ENCODE measurements at places on chromosomes 2 and 18. TPM values are rescaled to one million over a fixed set of nuclear protein-coding genes. Genes with fewer than 3 reads are reported as not detected.

DNA sequence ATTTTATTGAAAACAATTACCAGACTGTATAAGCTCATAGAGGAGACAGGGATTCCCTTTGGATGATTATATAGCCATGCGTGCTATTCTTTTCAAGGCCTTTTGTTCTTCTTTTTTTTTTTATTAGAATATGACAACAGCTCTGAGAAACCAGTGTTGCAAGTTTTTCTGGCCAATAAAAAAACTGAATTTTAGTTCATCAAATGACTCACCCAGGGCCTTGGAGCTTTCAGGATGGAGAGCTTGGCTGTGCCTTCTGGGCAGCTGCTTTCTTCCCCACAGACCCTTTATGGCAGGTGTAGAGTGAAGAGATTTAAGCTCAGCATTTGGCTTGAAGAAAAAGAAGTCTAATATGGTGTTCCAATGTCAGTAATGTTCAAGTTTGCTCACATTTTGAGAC is 497.9 kb upstream of the FANCL start:
- no peak for DNase-seq

Gene LOXHD1
- total RNA-seq, result under 0.01 TPM

Gene VSNL1
- total RNA-seq, result 0.32 TPM

GRCh38 chr2:219252900-219253752 is at the start of gene TUBA4B:
TUBA4B (plus strand) TSS chr2:219253243; CDS start chr2:219253408, 165 bp downstream.
- DNase-seq, result no peak

Measured in fibroblast of villous mesenchyme (primary cell).